Activated CD8-positive, alpha-beta memory T cell treated with anti-CD3 and anti-CD28 coated beads for 1 hour (primary cell): ENCODE measurements at places on chromosomes 5 and 9.

GRCh38 chr5:81525690-81526089 lies 131.8 kb upstream of the ACOT12 start:
- DNase-seq, result no peak

DNA sequence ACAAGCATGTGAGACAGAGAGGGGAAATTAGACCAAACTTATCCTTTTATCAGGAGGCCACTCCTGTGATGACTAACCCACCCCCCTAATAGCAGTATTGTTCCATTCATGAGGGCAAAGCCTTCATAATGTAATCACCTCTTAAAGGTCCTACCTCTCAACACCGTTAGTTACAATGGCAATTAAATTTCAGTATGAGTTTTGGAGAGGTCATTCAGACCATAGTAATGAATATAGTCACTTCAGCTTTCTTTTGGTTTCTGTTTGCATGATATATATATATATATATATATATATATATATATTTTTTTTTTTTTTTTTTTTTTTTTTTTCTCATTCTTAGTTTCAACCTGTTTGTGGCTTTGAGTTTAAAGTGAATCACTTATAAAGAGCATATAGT lies 10.5 kb downstream of the ADGRV1 start:
- DNase-seq, result no peak

DNA sequence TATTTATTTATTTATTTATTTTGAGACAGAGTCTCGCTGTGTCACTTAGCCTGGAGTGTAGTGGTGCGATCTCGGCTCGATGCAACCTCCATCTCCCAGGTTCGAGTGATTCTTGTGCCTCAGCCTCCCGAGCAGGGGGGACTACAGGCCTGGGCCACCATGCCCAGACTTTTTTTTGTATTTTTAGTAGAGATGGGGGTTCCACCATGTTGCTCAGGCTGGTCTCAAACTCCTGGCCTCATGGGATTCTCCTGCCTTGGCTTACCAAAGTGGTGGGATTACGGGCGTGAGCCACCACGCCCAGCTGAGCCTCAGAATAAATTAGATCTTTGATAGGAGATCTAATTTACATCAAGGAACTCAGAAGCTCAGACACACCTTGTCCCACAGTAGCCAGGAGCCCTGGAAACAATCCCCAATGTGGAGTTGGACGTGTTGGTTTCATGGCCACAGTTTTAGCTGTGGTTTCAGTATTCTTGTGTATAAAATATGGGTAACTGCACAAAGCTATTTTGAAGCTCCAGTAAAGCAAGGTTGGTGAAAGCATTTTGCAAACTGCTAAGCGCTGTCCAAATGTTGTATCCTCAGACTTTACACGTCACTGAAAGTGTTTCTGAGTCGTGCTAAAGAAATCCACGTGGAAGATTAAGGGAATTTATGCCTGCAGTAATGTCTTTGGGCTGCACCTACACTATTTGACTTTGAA lies 3.0 kb upstream of the HNRNPAB start:
- DNase-seq, result no peak

GRCh38 chr9:93268551-93269314 lies 84.8 kb downstream of the WNK2 start:
- DNase-seq, result no peak

GRCh38 chr9:2260417-2261306 lies 245.5 kb downstream of the SMARCA2 start:
- DNase-seq, result no peak

DNA sequence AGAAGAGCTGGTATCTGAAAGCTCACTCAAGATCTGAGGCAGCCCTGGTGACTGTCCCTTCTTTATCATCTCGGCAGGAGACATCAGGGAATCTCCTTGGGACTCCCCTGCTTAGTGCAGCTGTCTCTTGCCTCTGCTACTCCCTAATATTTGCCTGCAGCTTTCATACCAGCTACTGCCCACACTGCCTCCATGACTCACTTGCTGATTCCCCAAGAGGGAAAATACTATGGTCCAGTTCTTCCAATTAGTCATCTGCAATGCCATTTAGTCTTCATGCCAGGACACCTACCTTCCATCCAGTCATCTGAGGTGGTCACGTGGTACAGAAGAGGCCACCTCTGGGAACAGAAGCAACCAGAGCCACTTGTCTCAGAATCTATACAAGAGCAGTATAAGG lies 270.8 kb downstream of the NTRK2 start:
- no peak for DNase-seq

- no peak for DNase-seq
These were observed 1297.2 kb upstream of the WWC1 start for GRCh38 chr5:166994226-166994625.

DNA sequence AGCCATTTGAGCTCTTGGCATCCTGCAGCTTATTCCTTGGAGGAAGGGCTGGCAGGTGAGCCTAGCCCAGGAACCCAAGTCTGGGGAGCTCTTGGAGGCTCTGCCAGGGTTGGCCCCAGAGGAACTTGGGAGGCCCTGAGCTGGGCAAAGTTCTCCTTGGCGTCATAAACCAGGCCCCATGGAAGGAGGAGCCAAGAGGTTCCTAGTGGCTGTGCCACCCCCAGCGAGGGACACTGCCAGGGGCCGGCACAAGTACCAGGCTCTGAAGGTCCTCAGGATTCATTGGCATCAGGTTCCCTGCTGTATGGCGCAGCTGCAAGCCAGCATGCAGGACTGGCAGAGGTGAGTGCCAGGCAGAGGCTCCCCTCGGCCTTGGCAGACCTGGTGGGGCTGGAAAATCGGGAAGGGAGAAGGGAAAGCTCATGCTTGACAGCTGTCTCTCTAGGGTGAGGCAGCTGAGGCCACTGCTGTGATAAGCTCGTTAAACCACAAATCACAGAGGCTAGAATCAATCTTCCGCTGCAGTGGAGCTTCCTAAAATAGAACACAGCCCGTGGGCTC lies 54.6 kb upstream of the SYNPO start:
- no peak for DNase-seq

GRCh38 chr5:175015028-175015685 lies 290.8 kb downstream of the MSX2 start:
- DNase-seq, result no peak

GRCh38 chr9:136081826-136082495 lies 13.1 kb downstream of the NACC2 start:
- DNase-seq, result no peak

DNA sequence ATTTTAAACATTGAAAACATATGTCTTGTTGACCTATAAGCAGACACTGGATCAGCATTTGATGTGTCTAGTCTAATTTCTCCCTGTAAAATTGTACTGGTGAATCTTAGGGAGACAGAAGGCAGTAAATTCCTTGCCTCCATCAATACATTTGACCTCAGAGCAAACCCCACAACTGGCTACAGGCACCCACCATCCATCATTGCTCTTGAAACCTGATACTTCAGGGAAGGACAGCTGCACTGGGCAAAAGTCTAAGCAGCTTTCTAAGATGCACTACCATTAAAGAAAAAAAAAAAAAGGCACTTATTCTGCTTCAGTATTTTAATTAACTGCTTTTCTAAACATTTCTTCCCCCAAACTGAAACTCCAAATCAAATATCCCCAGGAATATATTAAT lies 1051.3 kb upstream of the DMAC1 start:
- no peak for DNase-seq

GRCh38 chr9:70504834-70505233 lies 90.4 kb upstream of the KLF9 start:
- no peak for DNase-seq

DNA sequence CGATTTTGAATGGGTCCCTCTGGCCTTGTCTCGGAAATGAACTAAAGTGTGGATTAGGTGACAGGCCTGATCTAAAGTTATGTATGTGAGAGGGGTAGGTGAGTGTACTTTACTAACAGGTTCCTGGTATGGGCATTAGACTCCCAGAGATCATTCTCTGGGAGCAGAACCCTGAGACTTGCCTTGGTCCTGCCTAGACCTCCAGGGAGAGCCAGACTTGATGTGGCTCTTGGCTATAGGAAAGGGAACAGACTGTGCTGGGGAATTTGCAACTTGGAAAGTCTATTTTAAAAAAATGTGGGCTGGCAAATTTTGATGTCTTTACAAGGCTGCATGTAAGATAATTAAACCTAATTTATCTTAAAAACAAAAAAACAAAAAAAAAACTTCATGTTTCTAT lies 49.8 kb upstream of the NREP start:
- DNase-seq, result no peak

- DNase-seq, result no peak
These were observed 10.2 kb upstream of the IL12B start for GRCh38 chr5:159340511-159340910.

DNA sequence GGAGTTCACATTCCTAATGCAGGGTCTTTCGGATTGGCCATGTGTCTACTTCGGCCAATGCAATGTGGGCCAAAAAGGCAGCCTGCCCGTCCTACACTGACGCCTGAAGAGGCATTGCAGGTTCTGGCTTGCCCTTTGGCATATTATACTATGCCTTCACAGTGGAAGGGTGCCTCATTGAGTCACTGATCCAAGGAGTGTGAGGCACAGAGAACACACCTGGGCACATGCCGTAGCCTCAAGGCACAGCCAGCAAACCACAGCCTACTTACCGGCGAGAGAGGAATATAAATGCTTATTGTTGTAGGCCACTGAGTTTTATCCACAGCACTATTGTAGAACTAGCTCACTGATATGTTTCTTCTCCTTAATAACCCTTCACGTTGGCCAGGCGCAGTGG lies 409.6 kb downstream of the GADD45G start:
- DNase-seq, result no peak
